ENCODE measurements at places on chromosomes 12 and 14.

- DNase-seq: no peak
These were observed 55.1 kb downstream of the IFT43 start for GRCh38 chr14:76040704-76041103.

DNA sequence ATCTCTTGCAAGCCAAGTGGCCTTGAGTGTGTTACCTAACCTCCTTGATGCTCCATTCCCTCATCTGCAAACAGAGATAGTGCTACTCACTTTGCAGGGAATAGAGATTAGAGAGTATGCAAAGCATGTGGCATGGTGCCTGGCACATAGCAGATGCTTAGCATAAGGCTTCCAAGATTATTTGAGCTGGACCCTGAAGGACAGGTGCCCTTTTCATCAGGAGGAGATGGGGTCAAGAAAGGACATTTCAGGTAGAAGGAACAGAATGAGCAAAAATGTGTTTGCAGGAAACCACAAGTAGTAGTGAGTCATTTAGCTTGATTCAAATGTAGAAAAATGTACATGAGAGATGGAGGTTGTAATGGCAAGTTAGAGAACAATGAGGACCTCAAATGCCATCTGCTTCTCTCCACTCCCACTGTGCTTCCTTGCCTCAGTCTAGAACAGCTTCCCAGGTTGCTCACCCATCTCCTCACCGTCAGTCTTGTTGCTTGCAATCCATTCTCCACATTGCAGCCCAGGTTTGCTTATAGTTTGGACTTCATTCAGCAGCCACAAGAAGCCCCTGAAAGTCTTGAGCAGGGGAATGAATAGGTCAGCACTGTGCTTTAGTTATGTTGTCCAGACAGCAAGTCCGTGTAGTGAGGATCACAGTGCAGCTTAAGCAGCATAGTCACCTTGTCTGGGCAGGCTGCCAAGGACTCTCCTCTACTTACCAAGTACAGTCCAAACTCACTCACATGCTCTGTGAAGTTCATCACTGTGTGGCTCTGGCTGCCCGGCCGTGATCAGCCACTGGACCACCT is 536.3 kb upstream of the CCDC196 start:
- DNase-seq: no peak

- no peak for DNase-seq
These were observed 25.3 kb upstream of the STRN3 start for GRCh38 chr14:31051511-31051910.

GRCh38 chr12:50933459-50934124 is 18.8 kb upstream of the HIGD1C start:
- DNase-seq: no peak

GRCh38 chr14:74465335-74465734 is 27.8 kb downstream of the NPC2 start:
- DNase-seq: no peak

- DNase-seq: no peak
These were observed 117.3 kb downstream of the MED13L start for GRCh38 chr12:116160231-116160630.

- DNase-seq: no peak
These were observed 1.1 kb downstream of the ANGEL1 start for GRCh38 chr14:76811561-76811960.

DNA sequence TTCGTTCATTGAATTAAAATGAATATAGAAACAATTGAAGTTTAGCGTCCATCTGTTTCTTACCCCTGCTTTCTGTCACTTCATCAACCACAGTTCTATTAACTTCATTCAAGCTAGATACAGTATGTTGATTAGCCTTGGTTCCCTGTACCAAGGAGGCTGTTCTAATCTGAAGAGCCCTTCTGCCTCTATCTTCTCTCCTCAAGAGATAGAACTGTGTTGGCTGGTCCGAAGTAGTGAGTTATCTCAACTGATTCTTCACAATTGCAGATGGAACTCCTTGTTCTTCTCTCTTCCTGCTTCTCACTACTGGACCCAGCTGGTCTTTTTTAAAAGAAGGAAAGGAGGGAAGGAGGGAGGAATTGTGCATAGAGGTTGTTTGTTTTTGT is 82.1 kb upstream of the TRAF3 start:
- no peak for DNase-seq

DNA sequence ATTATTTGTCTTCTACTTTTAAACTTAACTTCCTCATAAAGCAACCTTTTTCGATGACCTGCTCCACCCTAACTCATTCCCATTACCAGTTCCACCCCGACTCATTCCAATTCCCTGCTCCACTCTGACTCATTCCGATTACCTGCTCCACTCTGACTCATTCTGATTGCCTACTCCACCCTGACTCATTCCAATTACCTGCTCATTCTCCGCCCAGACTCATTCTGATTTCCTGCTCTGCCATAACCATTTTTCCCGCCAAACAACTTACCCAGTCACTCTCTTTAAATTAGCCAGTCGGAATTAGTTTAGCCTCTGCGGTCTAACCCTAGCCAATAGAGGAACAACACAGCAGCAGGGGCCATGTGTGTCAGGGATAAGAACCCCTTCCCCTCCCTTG is 249.1 kb downstream of the DPY19L2 start:
- no peak for DNase-seq

DNA sequence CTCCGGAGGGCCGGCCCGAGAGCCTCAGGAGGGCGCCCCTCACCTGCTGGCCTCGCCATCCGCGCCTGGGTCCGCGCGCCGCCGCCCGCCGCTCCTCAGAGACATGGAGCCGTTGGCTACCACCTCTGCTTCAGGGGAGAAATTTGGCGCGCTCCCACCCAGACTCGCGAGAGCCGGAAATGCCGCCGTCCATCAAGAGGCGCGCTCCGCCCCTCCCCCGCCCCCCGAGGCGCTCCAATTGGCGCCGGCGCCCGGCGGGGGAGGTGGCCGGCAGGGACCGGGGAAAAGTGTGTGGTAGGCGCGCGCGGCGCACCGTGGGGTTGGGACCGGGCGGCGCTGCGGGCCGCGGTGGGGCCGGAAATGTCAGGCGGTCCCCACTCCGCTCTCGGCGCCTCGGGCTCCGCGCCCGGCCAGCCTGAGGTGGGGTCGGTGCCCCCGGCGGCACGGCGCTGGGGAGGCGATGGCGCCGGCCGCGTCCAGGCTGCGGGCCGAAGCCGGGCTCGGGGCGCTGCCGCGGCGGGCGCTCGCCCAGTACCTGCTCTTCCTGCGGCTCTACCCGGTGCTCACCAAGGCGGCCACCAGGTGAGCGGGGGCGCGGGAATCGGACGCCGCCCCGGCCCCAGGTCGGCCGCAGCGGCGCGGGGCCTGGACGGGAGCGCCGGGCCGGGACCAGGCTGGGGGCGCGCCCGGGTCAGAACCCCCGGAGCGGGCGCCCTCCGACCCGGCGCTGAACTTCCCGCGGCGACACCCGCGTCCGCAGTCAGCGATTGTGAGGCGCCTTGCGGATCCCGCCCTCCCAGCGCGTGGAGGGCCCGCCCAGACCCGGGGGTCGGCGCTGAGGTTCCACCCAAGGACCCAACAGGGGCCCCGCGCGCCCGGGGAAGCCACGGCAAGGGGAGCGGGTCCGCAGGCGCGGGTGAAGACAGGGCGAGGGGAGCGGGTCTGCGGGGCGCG is at the start of the genes POLE and PXMP2:
Gene POLE (minus strand): TSS at position 132 of the 954 bp plus-strand sequence. CDS start 27 bp downstream, at position 105.
Gene PXMP2 (plus strand): TSS at position 377 of the 954 bp plus-strand sequence. CDS start 84 bp downstream, at position 461.
- peak; percentile 94 for DNase-seq

- no peak for DNase-seq
These were observed 36.4 kb upstream of the C14orf180 start for GRCh38 chr14:104542871-104543830.

- DNase-seq: no peak
These were observed 45.0 kb upstream of the FBXO21 start for GRCh38 chr12:117235261-117235660.

GRCh38 chr12:51941011-51941581 is 10.4 kb upstream of the ACVR1B start:
- no peak for DNase-seq

- DNase-seq: no peak
These were observed 198.3 kb upstream of the CPNE8 start for GRCh38 chr12:39103552-39104165.

DNA sequence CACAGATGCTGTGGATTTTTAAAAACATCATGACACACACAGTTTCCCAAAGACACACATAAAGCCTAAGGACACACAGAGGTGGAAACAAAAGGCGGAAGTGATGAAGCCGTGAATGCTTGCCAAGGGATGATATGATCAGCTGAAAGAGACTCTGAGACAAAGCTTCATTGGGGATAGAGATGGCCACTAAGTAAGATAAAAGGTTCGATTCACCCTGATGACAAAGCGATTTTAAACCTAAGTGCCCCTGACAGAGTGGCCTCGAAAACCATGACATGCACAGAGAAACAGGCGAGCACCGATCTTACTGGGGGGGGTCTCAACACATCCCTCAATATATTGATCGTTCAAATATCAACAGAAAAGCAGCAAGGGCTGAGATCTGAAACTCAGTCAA is 20.3 kb upstream of the EIF5 start:
- no peak for DNase-seq

DNA sequence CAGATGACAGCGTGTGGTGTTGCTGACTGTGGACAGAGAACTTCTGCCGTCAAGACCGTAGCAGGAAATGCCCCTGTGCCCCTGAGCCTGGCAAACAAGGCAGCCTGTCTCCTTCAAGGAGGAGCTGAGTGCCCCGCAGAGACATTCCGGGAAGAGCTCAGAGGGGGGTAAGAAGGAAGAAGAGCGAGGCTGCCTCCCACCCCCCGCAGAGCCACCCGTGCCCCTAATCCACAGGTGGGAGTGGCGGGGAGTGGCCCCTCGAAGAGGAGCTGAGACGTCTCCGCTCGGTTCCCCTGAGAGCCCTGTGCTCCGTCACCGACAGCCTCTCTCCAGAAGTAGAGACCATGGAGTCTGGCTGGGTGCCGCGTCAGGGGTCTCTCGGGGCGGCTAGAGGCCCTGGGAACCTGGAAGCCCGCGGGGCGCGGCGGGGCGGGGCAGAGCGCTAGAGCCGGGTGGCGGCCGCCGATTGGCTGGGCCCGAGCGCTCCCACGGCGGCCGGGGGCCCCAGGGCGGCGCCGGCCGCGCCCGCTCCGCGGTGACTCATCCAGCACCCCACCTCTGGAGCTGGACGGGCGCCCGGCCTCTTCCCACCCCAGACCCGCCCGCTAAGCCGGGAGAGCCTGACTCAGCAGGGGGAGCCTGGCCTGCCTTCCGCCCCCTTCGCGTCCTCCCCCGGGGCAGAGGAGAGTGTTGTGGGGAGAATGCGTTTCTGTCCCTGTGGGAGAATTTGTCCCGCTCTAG is 25.2 kb upstream of the KRT78 start:
- DNase-seq: peak; percentile 46

Measured in activated T-cell treated with anti-CD3 and anti-CD28 coated beads for 1 hour (primary cell).